ENCODE measurements at places on chromosomes 6 and 20.
A peak's percentile ranks its signal among the peaks of the same experiment; 100 is the strongest.

GRCh38 chr20:362271-363254, 15.7 kb downstream of the NRSN2 start:
- no peak for DNase-seq

DNA sequence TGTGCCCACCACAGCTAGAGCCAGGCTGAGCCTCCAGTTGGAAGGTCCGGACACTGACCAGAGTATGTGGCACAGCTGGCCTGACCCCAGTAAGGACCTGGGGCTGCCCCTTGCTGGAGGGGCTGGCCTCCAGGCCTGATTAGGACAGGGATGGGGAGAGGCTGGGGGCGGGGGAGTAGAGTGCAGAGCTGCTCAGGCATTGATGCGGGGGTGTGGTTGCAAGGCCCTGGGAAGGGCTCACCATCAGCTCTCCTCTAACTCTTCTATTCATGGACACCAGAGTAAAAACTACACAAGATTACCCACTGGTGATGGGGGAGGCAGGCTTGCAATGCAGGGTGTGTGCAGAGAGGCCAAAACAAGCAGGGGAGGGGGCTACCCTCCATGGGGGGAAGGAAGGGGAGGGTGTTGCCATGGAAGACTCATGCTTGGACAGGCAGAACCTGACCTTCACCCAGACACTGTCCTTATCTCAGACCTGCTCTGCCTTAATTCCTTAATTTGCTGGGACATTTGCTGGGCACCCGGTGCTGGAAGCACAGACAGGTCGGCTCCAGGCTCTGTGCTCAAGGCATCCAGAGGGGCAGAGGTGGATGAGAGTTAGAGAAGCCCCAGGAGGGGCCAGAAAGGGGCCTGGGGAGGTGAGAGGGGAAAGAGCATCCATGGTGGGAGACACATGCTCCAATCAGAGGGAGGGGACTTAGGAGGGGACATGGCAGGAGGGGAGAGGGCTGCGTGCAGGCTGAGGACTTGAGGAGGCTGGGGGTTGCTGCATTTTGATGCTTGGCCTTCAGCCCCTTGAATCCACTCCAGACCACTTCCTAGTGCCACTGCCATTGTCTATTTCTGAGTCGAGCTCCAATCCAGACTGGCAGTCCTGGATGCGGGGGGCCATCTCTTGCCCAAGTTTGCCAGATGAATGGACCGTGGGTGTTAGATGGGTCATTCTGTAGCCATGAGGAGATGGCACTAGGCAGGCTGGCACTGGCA, 7.6 kb upstream of the EMILIN3 start:
- no peak for DNase-seq

- no peak for DNase-seq
These were observed 229.4 kb downstream of the TBC1D7 start for GRCh38 chr6:13098793-13099570.

DNA sequence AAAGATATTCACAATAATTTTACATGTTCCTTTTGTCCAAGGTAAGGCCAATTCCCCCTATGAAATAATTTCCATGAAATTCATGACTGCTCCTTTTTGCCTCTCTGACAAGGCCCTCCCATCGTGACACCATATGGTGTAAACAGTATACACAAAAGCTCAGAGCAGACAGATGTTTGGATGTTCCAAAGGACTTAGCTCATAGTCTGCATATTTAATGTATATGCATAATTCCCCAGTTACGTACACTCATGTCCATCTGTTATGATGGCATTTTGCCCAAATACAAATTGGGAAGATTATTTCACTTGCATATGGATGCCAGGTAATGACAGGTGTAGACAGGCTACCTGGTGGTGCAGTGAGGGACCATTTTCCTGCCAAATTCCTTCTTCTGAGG, 376.5 kb downstream of the KHDRBS2 start:
- DNase-seq: no peak

GRCh38 chr20:50919567-50919966, 11.7 kb downstream of the ADNP start:
- no peak for DNase-seq

DNA sequence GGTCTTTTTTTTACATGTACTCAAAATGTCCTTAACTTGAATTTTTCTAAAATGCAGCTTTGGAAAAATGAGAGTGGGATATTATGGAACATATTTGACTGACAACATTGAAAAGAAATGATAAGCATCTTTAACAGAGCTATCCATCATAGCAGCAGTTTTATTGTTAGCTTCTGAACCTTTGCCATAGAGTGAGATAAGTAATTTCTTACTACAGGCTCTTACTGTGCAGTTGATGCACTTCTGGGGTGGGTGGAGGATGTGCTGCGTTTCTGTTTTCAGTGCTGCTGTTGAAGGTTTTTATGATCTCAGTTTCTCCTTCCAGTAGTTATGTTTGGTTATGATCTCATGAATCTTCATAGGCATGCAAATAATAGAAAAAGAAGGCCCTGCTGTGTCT, 267.0 kb downstream of the TMEM242 start:
- DNase-seq: no peak

DNA sequence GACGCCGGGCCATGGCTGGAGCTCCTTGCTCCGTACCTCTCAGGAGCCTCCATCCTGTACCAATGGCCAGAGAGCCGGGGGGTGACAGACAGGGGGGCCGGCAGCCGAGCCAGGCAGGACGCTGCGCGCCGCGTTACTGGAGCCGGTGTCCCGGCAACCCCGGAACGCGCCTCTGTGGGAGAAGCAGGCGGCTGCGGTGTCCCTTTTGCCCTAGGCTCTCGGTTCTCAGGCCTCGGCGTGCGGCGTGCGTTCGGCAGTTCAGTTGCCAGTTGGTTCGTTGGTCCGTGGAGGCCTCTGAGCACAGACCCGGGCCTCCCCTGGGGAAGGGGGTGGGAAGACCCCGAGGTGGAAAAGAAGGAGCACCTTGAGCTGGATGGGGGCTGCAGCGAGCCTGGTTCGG, at the start of gene SPATS1:
Gene SPATS1 (plus strand): TSS at position 162 of the 400 bp plus-strand sequence. CDS start 446 bp downstream, outside the sequence.
- no peak for DNase-seq

GRCh38 chr6:42818878-42819277, 37.0 kb downstream of the BICRAL start:
- DNase-seq: no peak

DNA sequence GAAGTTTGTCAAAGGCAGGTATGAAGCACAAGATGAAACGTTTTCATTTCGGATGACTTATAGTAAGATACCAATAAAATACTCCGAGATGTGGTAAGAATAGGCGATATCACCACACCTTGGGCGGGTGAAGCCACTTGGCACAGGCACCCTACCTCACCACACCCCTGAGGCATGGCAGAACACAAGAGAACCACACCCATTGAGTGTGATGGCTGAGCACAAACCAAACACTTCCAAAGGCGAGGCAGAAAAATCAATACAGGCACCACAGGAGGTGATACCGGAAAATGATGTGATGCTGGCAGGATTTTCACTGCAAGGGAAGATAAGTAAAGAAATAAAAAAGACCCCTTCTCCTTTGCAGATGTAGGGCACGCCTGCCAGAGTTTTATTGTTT, 332.9 kb upstream of the PRDM1 start:
- DNase-seq: no peak

DNA sequence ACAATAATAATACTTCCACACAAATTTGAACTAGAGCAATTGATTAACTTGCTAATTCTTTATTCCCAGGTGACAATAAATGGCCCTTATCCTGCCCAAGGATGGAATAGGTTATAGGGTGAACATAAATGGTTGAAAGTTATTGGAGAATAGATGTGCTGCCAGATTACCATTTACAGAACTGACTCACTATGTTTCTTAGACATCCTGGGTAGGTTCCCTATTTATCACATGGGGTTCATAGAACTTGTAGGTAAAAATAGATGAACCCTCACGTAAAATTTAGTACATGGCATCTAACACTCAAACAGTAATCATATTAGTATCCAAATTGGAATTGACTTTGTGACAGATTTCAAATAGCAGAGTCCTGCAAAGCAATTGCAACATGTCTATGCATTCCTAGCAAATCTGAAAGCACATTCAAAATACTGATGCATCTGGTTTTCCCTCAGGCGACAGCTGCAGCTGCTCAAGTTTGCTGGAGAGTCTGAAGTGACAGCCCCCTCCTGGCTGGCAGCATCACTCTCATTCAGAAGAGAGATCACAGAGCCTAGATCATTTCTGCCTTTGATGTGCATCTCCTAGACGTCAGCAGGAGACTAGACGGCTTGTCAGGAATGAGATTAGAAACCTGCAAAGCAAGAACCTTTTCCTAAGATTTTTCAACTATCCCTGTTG, 80.2 kb upstream of the RNF217 start:
- no peak for DNase-seq

DNA sequence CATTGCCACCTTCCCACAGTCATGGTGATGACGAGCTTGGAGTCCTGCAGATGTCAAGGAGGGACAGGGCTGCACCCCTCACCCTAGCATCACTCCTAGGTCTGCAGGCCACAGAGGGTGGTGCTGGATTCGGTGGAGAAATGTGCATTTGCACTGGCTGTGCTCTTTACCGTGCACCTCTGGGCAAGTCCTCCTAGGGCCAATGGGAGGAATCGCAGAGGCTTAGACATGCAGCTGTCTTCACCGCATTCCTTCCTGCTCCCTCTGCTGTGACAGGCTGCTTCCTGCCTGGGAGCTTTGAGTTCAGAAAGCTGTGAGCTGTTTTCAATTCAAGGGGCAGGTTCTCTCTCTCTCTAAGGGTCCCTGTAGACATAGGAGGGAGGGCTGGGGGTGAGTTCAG, 85.1 kb downstream of the EDN3 start:
- DNase-seq: no peak

DNA sequence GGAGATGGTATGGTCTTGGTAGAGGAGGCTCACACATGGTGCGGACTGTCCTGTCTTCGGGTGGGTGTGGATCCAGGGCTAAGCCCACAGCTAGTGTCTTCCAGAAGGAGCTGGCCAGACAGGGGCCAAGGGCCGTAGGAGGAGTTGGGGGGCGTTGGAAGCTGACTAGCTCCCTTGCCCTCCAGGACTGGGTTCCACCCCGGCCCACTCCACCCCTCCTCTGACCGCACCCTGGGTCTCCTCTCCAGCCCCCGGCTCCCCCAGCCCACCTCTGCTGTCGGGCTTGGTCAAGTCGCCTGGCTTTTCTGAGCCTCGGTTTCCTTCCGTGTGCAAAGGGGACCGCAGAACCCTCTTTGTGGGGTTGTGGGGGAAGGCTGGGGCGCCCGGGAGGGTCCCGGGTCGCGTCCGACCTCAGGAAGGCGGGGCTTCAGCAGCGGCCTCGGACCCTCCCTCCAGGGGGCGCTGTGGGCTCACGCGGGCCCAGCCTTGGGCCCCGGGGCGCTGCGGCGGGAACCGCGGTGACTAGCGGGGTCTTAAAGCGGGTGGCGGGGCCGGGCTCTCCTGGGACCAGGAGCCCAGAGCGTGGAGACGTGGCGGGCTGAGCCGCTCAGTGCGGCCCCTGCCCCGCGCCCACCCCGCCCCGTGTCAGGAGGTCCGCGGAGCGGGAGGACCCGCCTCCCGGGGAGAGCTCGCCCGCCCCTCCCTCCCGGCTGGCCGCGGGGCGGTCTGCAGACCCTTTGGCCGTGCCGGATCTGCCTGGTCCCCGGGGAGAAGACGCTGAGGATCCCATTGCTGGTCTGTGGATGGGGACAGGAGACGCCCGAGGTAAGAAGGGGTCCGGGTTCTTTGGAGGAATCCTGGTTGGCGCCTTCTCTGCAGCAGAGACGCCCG, 5.4 kb downstream of the NPBWR2 start:
- no peak for DNase-seq

- no peak for DNase-seq
These were observed 228.2 kb downstream of the LY86 start for GRCh38 chr6:6816716-6817115.

DNA sequence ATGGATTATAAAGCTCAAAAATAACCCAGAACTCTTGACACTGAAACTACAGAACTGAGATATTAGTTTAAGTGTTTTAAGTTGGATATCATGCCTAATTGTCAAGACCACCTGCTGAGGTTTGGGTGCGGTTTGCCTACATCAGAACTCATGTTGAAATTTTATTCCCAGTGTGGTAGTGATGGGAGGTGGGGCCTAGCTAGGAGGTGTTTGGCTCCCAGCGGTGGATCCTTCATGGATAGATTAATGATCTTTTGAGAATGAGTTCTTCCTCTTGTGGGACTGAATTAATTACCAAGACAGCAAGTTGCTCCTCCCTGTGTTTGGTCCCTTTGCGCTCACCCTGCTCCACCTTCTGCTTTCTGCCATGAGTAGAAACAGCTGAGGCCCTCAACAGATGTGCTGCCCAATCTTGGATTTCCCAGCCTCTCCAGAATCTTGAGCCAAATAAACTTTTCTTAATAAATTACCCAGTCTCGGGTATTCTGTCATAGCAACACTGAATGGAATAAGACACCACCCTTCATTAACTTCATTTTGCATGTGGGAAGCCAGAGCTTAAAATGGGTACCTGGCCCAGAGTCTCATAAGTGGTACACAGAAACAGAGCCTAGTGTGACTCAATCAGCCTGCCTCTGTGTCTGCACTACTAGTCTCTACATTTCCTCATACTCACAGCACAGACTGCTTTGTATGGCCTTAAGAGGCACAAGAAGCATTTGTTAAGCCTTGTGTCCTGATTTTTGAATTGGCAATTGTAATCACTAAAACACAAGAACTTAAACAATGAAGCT, 158.4 kb downstream of the IBTK start:
- DNase-seq: no peak

- DNase-seq: no peak
These were observed 201.0 kb upstream of the FOXQ1 start for GRCh38 chr6:1110941-1111349.

DNA sequence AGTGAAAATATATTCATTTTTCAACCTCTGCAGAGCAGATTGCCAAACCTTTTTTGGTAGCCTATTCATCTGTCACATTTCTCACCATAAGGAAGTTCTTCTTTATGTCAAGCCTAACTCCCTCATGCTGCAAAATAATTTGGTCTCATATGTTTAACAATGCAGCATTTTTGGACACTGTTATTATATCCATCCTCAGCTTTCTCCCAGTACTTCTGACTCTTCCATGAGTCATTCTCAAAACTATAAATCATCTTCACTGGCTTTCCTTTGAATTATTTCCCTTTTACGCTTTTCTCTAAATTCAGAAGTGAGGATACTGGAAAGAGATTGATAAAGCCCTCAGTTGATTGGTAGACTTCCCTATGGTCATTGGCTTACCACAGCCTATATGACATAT, 192.2 kb downstream of the TPBG start:
- DNase-seq: no peak

DNA sequence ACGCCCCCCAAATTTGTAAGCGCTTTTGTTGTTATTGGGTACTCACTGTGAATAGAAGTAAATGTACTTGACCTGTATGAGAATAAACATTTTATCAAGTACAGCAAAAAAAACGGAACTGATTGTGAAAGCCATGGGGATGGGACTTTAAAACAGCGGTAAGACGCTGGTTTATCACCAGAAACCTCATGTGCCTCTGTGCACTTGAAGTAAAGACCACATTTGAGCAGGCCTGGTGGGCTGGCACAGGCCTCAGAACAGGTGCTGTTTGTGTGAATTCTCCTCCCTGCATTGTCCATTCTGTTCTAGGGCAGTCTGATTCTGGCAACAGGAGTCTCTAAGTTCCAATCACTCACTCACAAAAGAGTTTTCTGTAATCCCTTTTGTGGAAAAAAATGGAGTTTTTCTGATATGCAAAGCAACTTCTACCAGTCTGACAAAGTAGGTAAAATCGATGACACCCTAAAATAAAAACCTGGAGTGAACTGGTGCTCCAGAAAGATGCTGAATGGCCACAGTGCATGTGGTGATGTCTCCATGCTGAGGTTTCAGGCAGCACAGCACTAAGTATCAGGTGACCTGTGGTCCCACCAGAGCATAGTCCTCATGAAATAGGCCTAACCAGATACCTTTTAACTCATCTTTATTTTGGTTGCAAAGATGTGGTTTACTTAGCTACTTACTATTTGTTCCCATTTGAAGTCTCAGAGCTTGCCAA, 53.9 kb downstream of the STX7 start:
- DNase-seq: no peak

GRCh38 chr20:44805979-44806620, 4.2 kb downstream of the RIMS4 start:
- DNase-seq: peak; percentile 93
